ENCODE measurements at places on chromosomes 2 and 18.

DNA sequence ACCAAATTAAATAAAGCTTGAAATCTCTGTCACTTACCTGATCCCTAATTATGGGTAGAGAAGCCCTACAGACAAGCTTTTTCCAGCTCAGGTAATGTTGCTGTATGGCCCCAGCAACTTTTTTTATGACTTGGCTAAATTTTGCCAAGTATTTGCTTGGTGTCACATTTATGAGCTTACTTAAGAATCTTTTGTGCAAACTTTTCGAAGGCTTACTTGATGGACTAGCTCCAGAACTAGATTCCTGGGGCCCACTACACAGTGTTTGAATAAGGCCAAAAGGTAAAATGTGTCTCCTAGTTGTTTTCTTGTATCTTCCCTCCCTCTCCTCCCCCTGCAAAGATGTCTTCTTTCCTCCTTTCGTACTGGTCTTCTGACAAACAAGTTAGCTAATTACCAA lies 257.9 kb downstream of the OSR1 start:
- DNase-seq: no peak

DNA sequence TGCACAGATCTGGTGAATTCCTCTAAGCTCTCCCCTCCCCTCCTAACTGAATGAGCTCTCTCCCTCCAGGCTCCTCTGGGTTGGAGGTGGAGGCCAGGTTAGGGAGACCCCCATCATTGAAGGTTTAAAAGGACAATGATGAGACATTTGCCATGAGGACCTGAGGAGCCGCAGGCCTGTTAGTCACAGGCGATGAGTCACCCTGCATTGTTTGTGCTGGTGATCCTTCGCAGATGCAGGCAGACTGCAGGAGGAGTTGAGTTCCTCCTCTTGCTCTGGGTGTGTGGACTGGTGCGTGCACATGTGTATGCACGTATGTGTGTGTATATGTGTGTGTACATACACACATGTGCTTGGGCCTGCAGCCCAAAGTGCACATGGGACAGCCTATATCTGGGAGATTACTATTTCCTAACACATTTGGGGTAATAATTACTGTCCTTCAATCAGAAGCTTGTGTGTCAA lies 42.0 kb downstream of the MCFD2 start:
- DNase-seq: no peak

- no peak for DNase-seq
Observed at GRCh38 chr18:38006541-38006940, 440.9 kb upstream of the CELF4 start.

DNA sequence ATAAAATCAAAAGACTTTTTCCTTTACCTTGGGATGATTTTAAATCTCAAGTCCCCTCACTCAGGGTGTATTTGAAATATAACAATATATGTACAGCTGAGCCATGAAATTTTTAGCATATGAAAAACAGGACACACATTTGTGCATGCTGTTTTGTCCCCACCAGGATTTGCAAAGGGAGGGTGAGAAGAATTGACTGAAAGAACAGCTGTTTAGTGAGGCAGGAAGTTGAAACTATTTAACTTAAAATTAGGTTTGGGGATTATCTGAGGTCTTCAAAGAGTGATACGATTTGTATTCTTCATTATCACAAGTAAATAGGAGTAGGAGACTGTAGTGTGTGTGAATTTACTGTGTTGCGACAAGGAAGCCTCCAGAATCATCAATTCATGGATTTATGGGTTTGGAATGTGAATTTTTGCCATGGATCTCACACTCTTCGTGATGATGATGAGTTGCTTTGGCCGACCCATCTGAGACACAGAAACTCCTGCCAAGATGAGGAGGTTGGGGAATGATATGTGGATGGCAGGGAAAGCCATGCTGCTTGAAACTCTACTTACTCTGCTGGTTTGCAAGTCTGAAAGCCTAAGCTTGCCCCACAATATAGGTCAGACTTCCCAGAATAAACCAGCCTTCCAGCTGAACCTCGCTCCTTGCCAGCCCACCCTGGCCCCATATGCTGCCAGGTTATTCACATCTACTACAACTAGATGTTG lies 31.0 kb upstream of the SPATS2L start:
- DNase-seq: no peak

Data from activated CD8-positive, alpha-beta memory T cell treated with anti-CD3 and anti-CD28 coated beads for 1 hour (primary cell).